LoVo (cell line): ENCODE measurements at places on chromosomes 5 and 9.

DNA sequence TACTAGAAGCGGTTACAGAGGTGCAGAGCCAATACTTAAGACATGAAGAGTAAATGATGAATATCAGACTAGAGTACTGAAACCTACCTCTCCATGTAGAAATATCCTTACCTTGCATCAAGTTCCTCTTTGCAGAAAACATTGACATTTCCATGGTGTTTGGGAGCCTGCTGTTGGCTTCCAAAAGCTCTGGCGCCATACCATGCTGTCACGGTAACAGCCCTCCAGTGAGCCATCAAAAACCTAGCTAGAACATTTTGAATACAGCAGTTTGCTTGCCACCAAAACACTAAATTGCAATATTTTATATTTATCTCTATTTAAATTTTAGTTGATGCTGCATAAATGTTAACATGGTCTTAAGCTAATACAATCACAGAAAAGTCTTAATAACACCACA, 144.1 kb upstream of the LRRTM2 start:
- no peak for DNase-seq

- peak; percentile 37 for DNase-seq
Observed at GRCh38 chr9:102631559-102631958, 363.6 kb upstream of the CYLC2 start.

DNA sequence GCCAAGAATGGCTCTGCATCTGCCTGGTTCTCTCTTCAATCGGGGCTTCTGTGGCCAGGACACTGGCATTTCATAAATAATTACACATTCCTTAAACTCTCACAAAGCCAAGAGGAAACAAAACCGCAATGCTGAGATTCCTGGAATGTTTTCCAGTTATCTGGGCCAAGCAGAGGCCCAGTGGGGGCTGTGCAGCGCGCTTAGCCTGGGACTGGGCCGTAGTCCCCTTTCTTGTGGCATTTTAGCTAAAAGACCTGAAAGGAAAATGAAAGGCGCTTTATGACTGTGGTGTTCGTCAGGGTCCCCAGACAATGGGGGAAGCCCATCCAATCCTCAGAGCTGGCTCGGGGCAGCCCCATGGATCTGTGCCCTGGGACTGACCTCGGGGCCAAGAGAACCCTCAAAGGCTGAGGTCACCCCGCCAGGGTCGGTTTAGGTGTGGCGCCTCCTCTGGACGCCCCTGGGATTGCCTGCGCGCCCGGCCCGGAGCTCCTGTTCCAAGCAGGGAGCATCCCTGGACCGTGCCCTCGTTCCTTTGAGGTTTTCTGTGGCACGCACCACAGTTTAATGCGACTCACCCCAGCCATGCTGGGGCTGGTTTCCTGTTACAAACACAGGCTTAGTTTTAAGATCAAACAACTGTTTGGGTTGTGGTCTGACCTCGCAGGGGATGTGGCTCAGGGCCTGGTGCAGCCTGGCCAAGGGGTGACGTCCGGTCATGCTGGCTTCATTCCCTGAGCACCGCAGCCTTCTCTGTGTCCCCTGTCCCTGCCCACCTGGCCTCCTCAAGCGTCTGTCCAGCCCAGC, 51.5 kb upstream of the NKD2 start:
- peak; percentile 69 for DNase-seq

GRCh38 chr9:131715906-131716305, 24.0 kb downstream of the RAPGEF1 start:
- no peak for DNase-seq

DNA sequence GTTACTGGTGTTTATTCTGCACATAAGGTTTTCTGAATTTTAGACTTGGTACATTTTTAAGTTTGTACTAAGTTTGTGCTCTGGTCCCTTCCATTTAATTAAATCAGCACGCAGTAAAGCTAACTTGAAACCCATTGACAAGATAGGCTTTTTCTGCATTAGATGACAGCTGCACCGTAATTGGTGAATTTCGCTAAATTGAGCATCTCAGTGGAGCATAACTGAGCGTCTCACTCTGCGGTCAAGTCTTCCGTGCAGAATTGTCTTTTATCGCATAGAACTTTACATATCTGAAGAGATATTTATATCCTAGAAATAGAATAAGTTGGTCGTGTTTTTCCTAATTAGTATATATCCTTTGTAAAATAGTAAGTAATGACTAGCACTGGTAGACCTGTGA, 4.1 kb downstream of the SUB1 start:
- no peak for DNase-seq

GRCh38 chr9:88816141-88816540, 175.1 kb upstream of the S1PR3 start:
- DNase-seq = no peak

GRCh38 chr5:60333005-60333571, 366.9 kb downstream of the DEPDC1B start:
- no peak for DNase-seq

DNA sequence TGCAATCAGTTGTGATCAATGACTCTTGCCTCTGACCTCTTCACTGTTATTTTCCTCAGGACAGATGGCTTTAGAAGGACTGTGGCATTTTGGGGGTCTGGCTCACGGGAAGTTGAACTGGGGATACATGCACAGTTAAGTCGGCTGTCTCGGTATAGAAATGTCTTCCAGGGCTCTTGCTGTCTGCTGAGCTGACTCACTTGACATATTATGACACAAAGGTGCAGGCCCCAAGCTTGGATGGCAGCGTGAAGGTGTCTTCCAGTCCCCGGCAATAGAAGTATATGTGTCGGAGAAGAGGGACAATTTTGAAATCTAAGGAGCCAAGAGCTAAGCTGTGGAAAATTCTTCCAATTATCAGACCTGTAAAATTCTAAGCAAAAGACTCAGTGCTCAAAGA, 9.8 kb upstream of the ARSI start:
- DNase-seq = no peak

DNA sequence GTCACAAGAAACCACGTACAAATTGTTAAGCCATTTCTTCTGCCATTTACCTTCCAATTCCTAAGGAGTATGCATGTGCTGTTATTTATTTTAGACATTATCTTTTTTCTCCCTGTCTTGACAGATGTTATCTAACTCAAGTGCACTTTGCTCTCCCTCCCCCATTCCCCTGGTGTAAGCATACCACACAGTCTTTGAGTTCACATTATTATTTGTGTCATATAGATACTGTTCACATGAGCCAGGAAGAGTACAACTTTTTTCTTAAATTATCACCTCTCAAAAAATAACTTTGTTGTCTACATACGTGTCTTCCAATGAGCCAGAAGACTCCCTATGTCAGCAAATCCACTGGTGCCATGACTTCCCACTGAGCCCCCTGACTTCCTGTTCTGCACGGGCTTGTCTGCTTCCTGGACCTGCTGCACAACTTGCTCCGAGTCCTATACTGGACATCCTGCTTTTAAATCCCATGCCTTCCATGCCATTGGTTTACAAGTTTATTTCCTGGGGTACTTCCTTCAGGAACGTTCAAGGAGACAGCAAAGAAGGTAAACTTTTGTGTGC, 19.9 kb upstream of the FAM120A start:
- DNase-seq = no peak

- no peak for DNase-seq
Observed at GRCh38 chr5:142280066-142281007, 44.5 kb downstream of the SPRY4 start.

DNA sequence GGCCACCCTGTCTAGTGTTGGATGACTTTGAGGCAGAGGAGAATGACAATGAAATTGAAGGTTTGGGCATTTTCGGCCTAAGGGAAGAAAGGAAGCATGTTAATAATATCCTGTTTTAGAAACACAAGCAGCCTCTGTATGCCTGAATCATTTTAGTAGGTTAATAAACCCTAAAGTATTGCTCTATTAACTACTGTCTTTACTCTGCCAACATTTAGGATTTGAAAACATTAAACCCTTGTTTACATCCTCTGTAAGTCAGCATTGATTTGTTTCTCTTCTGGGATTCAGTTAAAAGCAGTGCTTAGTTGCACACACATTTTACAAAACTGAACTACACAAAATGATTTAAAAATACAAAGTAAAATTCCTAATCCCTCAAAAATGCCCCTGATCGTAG, 358.9 kb downstream of the ARRDC3 start:
- no peak for DNase-seq

DNA sequence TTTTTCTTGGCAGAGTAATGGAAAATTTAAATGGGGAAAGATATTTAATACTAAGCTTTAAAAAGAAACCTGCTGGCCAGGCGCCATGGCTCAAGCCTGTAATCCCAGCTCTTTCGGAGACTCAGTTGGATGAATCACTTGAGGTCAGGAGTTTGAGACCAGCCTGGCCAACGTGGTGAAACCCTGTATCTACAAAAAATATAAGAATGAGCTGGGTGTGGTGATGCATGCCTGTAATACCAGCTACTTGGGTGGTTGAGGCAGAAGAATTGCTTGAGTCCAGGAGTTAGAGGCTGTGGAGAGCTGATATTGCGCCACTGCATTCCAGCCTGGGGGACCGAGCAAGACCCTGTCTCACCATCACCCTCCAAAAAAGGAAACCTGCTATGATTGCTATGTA, 32.8 kb downstream of the TUT7 start:
- peak; percentile 4 for DNase-seq

DNA sequence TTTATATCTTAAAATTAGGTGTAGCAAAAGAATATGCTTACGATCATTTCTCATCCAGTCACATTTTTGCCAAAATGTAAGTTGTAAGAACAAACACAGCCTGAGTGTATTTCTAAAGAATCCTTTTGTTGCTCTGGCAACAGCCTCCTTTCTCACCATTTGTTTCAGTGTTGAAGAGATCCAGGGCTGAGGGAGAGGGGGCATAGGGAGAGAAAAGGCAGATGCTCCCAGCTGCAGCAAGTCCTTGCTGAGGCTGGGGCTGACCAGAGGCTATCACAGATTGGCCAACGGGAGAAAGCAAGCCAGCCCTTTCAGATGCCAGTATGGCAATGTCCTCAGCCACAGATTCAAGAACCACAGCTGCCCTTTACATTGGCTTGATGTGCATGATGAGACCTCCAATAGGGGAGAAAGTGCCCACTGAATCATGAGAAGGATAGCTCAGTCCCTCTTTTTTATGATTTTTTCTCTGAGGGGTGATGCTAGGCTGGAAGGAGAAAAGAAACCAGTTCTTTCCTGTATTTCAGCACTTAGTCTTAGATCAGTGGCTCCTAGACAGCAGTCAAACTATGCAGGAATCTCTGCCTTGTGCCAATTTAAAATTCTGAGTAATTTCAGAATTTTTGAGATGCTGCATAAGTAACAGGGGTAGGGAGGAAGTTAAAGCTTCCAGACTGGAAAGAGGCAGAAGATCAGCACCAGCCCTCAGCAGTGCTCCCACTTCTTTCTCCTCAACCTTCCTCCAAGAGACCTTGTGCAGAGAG, 142.1 kb downstream of the LHFPL2 start:
- no peak for DNase-seq

- DNase-seq = no peak
Observed at GRCh38 chr5:180097163-180097894, 25.8 kb upstream of the RNF130 start.

GRCh38 chr5:194102-194501, 2.8 kb downstream of the LRRC14B start:
- no peak for DNase-seq

DNA sequence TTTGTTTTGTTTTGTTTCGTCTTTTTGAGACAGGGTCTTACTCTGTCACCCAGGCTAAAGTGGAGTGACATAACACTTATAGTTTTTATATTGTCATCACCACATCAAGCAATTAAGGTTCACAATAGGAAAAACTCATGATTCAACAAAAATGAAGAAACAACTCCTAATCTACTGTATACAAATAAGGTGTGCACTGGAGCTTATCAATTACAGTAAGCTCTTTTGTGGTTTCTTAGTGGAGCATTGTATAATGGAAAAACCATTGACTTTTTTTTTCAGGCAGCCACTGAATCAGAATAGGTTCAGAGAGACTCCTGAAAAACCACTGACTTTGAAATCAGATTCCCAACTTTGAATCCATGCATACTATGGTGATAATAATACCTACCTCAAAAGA, 10.8 kb upstream of the PLIN2 start:
- no peak for DNase-seq

- DNase-seq = no peak
Observed at GRCh38 chr5:42089705-42090104, 164.6 kb downstream of the FBXO4 start.

DNA sequence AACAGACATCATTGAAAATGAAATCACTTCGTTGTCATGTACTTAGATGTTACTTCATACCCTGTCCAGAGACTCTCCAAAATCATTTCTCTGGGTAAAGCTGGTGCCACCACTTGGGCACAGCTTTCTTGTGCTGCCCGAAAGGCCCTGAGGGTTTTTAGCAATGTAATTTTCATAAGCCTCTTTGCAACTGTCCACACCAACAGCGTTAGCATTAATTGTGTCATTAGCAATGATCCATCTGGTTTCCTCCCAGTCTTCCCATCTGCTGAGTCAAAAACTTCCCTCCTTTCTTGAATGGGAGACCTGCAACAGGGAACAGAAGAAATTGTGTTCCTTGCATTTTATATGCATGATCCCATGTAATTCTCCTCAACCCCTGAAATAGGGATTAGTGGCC, 8.6 kb upstream of the MSX2 start:
- DNase-seq = no peak

- DNase-seq = no peak
Observed at GRCh38 chr9:122031776-122032175, 61.3 kb downstream of the TTLL11 start.

GRCh38 chr9:6562871-6563430, 82.6 kb downstream of the GLDC start:
- DNase-seq = no peak

GRCh38 chr5:32030686-32031085, 143.4 kb downstream of the GOLPH3 start:
- DNase-seq = no peak

GRCh38 chr9:108569624-108570023, 286.2 kb downstream of the ACTL7B start:
- DNase-seq = no peak

DNA sequence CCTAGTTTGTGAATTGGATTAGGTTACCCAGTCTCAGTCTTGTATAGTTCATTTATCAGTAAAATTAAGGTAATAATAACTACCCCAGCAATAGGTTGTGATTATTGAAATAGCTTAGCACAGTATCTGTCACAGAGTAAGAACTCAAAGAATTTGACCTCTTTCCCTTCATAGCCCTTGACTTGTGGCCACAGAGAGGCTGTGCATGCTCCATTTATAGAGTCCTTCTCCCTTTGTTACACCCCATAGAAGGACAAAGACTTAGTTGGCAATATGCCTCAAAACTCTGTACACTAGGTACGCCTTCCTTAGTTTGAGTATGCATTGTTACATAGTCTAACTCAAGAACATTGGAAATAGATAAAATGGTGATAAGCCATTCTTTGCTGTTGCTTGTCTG, 257.2 kb downstream of the KCTD16 start:
- DNase-seq = no peak

GRCh38 chr9:15738011-15738410, 185.2 kb downstream of the CCDC171 start:
- no peak for DNase-seq

DNA sequence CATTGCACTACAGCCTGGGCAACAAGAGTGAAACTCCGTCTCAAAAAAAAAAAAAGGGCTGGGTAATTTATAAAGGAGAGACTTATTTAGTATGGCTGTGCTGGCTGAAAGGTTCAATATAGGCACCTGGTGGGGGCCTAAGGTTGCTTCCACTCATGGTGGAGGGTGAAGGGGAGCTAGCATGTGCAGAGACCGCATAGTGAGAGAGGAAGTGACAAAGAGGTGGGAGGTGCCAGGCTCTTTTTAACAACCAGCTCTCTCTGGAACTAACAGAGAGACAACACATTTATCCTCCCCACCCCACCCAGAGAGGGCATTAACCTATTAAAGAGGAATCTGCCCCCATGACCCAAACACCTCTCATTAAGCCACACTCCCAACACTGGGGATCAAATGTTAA, 28.9 kb upstream of the SERINC5 start:
- DNase-seq = no peak
